GM12892 (cell line): ENCODE measurements at places on chromosomes 12 and 14.

DNA sequence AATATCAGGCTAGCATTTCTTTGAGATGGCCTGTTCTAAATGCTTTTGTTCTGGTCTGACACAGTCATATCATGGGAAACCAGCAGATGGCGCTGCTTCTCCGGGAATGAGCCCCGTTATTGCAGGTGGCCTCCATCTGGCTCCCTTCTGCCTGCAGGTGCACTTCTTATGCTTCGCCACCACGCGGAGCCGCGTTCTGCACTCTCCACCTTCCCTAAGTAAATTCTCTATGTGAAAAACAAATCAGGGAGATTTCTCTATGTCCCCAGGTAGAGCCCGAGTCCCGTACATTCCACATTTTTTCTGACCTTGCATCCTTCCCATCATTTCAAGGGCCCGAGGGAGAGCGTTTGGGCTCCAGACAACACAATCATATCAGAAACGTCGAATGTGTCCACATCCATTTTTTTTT lies 26.2 kb downstream of the GLRX5 start:
- DNase-seq: peak; percentile 66

DNA sequence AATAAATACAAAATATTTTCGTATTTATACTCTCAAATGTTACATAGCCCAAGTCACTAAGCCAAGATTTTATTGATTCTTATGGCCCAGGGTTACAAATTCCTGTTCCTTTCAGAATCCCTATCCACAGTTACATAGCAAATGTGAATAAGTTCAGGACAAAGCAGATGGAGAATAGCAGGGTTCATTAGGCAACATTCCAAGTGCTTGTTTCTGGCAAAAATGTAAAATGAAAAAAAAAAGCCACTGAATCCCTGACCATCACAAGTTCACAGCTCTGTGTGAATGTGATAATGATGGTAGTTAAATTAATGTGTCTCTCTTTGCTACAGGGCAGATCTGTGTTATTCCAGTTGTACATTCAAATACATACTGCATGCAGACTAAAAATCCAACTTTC lies 74.6 kb downstream of the KCNC2 start:
- no peak for DNase-seq

DNA sequence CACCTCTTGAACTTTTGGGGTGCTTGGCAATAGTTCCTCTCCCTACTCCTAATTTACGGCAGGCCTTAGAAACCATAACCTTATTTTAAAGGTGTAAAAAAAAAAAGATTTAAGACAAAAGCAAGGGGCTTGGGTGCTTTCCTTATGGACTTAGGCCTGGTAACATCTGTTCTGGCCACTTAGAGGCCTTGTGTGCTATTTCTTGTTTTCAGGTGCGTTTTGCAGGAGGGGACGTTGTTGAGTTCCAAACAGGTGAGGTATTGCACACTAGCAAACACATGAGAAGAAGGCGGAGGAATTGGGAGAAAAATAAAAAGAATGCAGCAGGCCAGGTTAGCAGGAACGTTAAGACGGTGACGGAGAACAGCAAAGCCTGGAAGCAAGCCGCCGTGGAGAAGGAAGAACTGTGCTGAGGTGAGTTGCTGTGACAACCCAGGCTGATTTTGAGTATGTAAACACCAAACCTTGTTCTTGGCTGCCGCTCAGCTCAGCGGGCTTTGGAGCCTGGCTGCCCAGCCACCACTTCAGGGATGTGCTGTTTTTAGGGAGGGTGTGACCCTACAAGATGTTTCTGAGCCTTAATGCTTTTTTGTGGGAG lies 17.3 kb downstream of the EMG1 start:
- no peak for DNase-seq

- DNase-seq: no peak
Observed at GRCh38 chr12:128949086-128949485, 95.8 kb downstream of the GLT1D1 start.

DNA sequence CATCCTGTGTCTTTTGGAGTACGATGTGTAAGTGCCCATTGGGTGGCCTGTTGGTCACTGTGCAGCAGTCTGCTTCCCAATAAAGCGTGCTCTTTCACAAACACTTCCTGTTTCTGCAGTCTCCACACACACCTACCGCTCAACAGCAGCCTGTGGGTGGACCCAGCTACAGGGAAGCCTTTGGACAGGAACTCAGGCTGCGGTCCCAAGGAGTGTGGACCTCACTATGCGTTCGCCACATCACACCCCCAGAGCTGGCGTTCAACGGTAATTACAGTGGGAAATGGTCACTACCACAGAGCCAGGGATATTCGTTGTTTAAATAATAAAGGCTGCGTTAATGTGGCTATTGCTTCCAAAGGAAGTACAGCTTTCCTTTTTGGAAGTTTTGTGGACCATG lies 16.2 kb downstream of the PSMC1 start:
- no peak for DNase-seq
